ENCODE measurements at places on chromosomes 11 and 22.

DNA sequence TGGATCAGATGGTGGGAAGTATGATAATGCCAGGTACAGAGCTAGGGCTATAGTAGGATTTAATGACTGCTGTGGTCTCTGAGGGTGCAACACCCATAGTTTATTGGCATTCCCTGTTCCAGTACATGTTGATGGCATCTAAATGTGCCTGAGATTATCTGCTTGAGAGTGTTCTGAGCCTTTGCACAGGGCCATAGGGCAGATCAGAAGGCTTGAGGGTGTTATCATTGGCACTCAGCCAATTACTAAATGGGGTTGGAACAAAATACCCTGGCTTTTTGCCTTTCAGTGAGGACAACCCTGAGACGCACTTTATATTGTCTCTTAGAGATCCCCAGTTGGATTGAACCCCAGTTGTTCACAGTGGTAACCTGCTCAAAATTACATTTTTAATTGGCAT lies 6.7 kb downstream of the SLC5A12 start:
- no peak for DNase-seq

GRCh38 chr11:68825571-68825970 lies 16.1 kb downstream of the CPT1A start:
- DNase-seq, result no peak

DNA sequence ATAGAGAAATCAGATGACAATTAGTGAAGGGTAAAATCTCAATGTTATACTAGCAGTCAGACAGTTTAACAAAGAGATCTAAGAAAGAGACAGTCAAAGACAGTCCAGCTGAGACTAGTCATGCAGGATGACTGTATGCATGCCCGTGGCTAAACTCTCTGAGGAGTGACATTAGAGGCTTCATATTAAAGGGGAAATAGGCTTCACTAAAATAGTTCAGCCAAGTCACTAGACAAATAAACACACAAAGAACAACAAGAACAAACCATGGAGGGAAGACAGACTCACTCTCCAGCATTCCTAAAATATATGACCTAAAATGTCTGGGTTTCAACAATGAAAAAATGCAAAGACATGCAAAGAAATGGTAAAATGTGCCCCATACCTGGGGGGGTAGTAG lies 18.6 kb upstream of the APLNR start:
- no peak for DNase-seq

- DNase-seq, result no peak
These were observed 18.3 kb upstream of the ARL14EP start for GRCh38 chr11:30304620-30305019.

DNA sequence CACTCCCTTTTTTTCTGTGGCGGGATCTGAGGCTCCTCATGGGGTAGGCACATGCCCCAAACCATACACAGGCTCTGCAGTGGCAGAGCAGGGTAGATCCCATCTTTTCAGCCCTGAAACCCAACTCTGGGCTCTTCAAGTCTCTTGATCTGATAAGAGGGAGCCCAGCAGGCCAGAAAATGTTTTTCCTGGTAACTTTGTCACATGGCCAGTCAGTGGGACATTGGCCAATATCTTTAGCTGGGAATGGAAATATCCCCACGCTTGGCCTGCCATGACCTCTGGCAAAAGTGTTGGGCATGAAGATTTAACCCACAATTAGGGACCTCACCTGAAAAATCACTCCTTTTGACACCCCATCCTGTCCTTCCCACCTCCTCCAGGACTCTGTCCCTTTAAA lies 8.1 kb downstream of the INPP5J start:
- no peak for DNase-seq

- DNase-seq, result no peak
These were observed 14.0 kb downstream of the RAC2 start for GRCh38 chr22:37229805-37230672.

DNA sequence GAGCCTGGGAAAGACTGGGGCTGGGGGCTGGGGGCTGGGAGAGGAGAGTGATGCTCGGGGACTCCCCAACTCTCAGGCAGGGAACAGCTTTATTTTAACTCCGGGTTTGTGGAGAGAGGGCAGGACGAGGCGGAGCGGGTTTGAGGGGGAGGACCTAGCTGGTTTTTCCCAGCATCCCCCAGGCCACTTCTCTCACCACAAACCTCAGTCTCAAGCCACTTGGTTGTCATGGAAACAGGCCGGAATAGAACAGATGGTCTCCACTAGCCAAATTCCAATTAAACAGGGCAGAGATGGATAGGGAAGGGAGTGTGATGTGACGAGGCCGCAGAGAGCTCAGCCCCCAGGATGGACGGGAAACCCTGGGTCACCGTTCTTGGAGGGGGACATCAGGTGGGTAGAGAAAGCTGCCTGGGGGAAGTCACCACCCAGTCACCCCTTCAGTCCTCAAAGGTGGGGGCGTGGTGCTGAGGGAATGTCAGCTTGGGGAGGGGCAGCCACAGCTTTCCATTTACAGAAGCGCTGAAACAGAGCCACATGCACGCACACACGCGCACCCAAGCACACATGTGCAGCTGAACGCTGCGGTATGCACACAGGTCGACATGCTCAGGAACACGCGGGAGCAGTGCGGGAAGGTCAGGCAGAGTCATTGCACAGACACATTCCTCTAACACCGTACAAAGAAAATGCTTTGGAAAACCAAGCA lies 19.2 kb downstream of the NECTIN1 start:
- no peak for DNase-seq

GRCh38 chr11:85946221-85946620 lies 91.0 kb downstream of the CCDC83 start:
- DNase-seq, result no peak

GRCh38 chr22:42925598-42925997 lies 68.5 kb upstream of the ARFGAP3 start:
- no peak for DNase-seq

GRCh38 chr11:125102510-125102909 lies 8.9 kb downstream of the TMEM218 start:
- no peak for DNase-seq

- DNase-seq, result no peak
These were observed 737 bp downstream of the BCL2L13 start for GRCh38 chr22:17639247-17639741.

- DNase-seq, result no peak
These were observed 3.9 kb upstream of the ZDHHC5 start for GRCh38 chr11:57663975-57664374.

DNA sequence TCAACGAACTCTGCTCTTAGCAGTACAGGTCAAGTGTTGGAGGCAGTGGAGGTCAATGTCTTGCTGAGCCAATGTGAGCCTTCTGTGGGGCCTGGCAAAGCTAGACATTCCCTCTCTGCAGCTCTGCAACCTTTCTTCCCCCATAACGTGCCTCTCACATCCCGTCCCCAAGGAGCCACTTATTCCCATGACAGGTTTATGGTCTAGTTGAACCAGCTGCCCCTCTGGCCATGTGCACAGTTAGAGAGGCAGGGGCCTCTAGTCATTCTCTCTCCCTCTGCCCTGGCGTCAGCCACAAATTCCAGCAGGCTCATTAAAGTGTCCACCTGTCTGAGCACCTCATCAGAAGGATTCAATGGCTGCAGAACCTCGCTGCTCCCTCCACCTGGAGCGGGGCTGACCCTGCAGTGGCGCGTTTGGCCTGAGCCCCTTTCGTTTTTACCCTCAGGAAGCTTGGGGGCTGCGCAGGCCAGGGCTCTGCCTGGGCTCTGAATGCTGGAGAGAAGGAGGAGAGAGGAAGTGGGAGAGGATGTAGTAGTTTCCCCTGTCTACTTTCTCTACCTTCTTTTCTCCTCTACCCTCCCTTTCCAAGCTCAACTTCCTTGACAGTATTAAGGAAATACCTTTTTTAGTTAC lies 302.1 kb upstream of the B3GAT1 start:
- no peak for DNase-seq

DNA sequence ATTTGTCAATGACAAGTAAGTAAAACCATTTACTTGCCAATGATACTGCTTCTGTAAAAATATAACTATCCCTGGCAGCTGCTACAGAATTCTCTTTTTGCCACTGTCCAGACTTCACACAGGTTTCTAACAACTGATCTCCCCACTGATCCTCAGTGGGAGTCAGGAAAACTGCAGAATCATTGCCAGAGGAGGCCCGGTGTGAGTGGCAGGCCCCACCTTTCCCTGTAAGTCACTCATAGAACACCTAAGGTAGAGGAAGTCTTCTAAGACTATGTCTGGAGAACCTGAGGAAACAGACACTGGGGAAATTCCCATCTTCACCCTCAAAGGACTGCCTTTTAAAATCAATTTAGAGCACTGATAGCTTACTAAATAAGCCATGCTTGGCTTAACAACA lies 66.3 kb downstream of the ZC3H12C start:
- DNase-seq, result no peak

GRCh38 chr22:27557286-27558008 lies 244.1 kb downstream of the MN1 start:
- no peak for DNase-seq

DNA sequence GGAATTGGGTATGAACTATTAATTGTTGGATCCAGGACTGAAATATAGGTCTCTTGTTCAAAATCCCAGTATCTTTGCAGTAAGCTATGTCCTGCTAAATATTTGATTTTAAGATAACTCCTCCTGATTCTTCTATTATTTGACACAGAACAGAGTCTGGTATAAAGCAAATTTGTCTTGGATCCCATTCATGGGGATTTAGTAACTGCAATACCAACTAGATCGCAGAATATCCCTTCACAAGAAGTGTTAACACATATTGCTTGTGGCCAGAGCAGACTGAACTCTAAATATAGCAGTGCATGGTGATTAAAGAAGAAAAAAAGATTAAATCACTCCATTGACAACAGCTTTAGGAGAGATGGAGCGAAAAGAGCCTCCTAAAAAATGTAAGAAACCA lies 68.2 kb upstream of the ARHGAP42 start:
- DNase-seq, result no peak

DNA sequence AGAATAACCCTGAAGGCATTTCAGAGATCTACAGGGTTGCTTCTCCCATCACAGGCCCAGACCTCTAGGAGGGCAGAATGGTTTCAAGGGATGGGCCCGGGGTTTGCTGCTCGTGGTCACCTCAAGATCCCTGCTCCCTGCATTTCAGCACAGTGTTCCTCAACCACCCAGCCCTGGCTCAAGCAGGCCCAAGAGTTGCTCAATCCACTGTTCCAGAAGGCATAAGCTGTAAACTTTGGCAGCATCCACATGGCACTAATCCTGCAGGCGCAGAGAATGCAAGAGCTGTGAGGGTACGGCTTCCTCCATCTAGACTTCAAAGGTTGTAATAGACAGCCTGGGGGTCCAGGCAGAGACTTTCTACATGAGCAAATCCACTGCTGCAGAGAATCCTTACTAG lies 225.0 kb upstream of the UBASH3B start:
- DNase-seq, result no peak

- no peak for DNase-seq
These were observed 30.3 kb downstream of the NF2 start for GRCh38 chr22:29633514-29634312.

GRCh38 chr11:70104419-70104818 lies 26.3 kb downstream of the ANO1 start:
- DNase-seq, result no peak

DNA sequence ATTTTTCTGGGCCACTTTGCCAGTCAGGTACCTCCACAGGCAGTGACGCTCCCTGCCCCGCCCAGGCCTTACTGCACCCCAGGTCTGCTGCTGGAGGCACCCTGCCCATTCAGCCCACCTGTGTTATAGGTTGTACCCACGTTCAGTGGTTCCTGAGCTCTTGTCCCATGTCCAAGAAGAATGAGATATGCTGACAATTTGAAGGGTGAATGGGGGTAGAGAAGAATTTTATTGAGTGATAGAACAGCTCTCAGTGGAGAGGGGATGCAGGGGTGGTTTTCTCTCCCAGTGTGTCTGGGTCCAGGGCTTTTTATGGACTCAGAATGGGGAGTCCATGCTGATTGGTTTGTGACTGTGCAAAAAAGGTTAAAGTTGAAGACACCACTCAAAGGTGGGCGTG lies 149.7 kb downstream of the LDLRAD3 start:
- no peak for DNase-seq

DNA sequence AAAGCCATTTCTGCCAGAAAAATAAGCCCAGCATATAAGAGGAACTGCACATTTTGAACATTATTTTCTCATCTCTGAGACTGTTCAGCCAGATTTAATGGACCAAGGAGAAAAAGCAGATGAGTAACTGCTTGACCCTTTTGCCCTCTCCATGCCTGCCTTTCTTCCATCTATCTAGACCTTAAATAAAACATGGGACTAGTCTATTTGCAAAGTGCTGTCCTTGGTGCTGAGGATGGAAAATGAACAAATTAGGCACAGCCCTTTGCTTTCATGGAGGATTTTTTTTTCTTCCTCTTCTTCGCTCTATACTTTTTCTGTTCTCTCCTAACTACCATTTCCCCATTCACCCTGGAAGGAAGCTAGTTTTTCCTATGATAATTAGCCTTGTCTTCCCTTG lies 361.3 kb downstream of the GRM5 start:
- no peak for DNase-seq

- DNase-seq, result no peak
These were observed 169.1 kb downstream of the NXPE2 start for GRCh38 chr11:114847306-114847975.

DNA sequence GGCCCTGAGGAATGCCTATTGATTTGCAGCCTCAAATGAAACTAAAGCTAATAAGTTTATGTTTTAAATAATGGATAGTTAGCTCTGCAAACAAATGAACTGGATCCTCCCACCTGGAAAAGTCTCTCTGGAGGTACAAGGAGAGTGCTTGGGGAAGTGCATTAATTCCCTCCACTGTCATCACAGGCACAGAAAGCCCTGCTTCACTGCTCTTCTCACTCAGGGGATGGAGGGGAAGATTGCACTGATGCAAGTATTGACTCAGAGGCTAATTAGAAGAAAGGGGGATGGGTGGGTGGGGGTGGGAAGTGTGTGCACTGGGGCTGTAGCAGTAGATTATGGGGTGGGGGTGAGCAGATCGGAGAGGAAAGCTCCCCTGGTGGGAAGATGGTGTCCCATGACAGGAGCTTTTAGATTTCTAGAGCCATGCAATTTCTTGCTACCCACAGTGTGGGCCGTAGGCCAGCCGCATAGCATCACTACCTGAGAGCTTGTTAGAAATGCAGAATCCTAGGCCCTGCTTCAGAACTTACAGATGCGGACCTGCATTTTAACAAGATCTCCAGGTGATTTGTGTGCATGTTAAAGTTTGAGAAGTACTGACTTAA lies 163.9 kb downstream of the HIPK3 start:
- no peak for DNase-seq

- no peak for DNase-seq
These were observed 56.2 kb downstream of the NAV2 start for GRCh38 chr11:19768815-19769214.

DNA sequence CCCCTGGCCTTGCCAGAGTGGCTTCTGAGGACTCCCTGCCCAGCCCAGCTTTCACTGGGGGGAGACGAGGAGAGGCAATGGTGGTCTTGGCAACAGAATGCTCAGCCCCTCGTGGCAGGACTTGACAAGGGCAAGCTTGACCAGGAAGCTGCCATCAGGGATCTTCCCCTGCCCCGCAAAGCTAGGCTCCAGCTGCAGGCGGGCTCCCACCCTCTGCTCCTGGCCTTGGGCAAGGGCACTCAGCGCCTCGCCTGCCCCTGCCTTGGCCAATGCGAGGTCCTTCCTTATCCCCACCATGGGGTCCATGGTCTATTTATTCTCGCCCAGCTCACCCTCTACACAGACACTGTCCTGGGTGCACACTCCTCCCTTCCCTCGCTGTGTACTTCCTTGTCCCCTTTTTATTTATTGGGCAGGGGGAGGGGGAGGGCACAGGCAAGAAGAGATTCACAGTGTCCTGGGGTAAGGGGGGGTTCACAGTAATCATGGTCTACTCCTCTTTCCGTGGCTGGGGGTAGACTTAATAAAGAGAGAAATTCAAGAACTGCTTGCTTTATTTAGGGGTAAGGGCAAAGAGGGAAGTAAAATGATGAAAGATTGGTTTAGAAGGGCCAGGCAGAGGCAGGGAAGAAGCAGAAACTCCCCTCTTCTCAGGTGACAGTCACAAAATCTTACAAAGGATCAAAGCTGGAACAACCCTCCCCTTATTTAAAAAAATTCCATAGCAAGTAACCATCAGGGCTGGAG lies 1.6 kb downstream of the GPHA2 start:
- no peak for DNase-seq

Measured in NCI-H2081 treated with DMSO at 0.1 percent for 48 hours (cell line).